MV-4-11 (cell line): ENCODE measurements at places on chromosomes 4 and X.

DNA sequence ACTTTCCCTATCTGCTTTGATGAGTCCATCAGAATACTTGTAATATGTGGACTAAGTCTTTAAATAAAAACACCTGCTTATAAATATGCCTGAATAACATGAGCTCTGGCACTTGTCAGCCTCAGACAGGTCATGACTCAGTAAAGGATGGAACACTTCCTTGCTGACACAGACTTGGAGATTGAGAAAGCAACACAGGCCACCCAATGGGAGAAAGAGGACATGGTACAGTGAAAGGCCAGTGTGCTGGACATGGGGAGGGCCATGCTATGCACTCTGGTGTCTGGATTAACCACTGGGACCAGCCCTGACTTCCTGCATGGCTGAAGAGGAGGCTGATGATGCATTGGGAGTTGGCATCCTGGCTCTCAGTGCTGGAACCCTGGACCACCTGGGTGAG lies 149.5 kb downstream of the DHRSX start:
- DNase-seq, result no peak

GRCh38 chr4:11488657-11489452 lies 60.2 kb upstream of the HS3ST1 start:
- DNase-seq, result no peak

GRCh38 chr4:162075726-162076125 lies 88.1 kb downstream of the FSTL5 start:
- DNase-seq, result no peak

GRCh38 chrX:46575991-46576392 lies 2.4 kb downstream of the CHST7 start:
- no peak for DNase-seq

- no peak for DNase-seq
Observed at GRCh38 chr4:73864961-73865360, 4.2 kb upstream of the CXCL1 start.

GRCh38 chr4:68494688-68495087 lies 47.4 kb downstream of the TMPRSS11E start:
- DNase-seq, result peak; percentile 9

DNA sequence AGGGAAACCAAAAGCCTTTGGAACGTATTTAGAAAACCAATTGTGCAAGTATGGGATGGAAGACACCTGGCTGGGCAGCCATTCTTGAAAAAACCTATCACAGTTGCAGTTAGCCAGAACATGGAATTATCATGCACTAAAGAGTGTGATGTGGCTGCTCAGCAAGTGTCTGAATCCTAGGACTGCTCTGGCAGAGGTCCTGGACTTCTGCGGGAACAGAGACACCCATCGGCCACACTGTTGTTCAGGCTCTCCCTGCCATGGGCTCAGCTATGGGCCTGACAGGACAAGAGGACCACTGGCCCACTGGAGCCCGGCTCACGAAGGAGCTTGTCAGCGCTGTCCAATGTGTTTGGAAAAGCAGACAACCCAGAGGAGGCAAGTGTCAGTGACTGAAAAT lies 115.7 kb upstream of the GPC4 start:
- DNase-seq, result no peak

GRCh38 chrX:147476008-147476407 lies 435.7 kb upstream of the FMR1 start:
- no peak for DNase-seq

DNA sequence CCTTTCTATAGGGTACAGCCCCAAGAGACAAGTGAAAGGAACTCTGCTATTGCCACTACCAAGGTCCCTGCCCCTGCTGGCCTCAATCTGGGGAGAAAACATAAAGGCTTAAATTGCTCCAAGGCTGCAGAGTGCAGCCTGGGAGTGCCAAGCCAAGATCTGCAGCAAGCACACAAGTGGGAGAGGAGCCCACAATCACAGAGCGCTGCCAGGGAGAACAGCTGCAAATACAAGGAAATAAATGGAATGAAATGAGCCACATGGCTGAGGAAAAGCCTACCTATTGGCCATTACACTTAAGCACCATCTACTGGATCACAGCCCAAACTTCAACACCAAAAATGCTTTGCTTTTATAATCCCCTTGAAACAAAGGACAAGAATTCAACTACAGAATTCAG lies 582.4 kb downstream of the FAM133A start:
- DNase-seq, result no peak

DNA sequence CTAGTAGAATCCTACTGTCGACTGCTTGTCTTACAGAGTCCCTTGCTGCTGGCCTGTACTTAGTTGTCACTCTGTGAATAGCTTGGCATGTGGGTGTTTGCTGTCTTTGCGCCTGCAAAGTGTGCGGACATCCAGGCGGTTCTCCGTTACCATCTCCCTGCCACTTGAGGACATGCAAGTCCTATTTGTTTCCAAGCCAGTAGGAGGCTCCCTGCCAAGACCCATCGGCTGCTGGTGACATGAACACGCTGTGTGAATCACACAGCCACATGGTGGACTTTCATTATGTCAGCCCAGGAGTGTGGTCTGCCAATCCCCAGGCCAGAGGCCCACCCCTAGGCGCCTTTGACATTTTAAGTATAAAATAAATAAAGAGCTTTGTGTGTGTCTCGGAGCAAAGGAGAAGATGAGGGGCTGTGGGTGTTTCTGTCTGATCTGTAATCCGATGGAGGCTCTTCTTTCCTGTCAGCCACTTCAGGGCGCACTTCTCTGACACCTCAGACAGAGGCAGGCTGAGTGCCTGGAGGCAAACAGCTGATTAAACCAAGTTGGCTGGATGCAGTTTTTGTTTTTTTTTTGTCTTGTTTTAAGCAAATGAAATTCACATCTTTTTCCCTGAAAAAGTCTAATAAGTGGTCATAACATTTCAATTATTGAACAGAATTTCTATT lies 51.5 kb downstream of the ALPK1 start:
- peak; percentile 35 for DNase-seq

GRCh38 chr4:186819342-186820086 lies 95.9 kb upstream of the FAT1 start:
- DNase-seq, result peak; percentile 74

- no peak for DNase-seq
Observed at GRCh38 chr4:83212041-83212851, 72.4 kb downstream of the COQ2 start.

GRCh38 chr4:6009452-6009851 lies 8.8 kb downstream of the C4orf50 start:
- DNase-seq, result no peak

- DNase-seq, result no peak
Observed at GRCh38 chrX:8815460-8816065, 14.4 kb upstream of the FAM9A start.

DNA sequence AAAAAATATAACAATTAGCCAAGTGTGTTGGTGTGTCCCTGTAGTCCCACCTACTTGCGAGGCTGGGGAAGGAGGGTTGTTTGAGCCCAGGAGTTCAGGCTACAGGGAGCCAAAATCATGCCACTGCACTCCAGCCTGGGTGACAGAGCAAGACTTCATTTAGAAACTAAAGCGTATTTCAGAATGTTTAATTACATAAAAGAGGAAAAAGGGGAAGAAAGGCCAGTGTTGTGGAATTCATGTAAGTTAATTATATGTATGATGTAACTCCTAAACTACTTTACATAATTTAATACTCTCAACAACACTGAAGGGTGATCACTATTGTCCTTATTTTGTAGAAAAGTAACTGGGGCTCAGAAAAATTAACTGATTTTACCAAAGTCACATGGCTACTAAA lies 67.2 kb upstream of the HOPX start:
- peak; percentile 37 for DNase-seq

DNA sequence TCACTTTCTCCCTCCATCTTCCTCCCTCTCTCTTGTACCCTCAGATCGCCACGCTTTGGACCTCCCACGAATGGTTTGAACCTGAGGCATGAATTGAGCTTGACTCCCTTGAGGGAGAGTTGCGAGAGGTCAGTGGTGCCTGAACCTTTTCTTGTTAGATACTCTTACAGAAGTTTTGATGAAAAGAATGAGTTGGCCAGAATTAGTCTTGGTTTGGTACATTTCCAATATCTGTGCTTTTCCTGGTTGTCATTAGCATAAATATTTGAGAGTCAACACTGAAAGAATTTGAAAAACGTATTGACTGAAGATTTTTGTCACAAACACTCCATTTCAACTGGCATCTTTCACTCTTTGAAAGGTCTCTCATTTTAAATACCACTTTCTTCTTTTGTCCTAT lies 510.6 kb upstream of the DIPK2B start:
- no peak for DNase-seq

DNA sequence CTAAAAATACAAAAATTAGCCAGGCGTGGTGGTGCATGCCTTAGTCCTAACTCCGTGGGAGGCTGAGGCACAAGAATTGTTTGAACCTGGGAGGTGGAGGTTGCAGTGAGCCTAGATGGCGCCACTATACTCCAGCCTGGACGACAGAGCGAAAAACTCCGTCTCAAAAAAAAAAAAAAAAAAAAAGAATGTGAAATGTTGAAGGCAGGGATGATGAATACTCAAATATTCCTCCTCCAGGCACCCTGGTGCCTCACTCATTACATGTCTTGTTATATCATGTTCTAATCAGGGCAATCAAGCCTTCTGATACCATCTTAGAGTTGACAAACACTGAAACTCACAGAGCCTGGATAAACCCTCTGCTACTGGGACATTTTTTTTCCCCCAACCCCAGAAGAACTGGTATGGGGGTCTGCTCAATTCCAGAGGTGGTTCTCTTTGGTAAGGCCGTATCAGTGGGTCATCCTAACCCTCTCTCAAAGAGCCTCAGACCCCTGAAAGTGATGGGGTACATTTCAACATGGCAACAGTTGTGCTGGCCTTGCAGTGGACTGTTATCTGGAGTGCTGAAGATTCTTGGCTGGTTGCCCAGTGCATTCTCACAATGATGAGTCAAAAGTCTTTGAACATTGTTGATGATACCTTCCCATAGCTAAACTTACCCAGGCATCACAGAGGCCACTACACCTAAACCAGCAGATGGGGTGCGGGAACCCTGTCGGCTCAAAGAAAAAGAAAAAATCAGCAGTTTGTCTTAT lies 2.4 kb upstream of the SH3KBP1 start:
- DNase-seq, result no peak

GRCh38 chrX:49876750-49877149 lies 2.5 kb upstream of the USP27X start:
- DNase-seq, result no peak

GRCh38 chrX:151153086-151153485 lies 23.3 kb upstream of the GPR50 start:
- DNase-seq, result no peak

GRCh38 chr4:163922302-163922701 lies 427.8 kb downstream of the TMA16 start:
- DNase-seq, result no peak

- no peak for DNase-seq
Observed at GRCh38 chr4:54719378-54719777, 61.6 kb downstream of the KIT start.

DNA sequence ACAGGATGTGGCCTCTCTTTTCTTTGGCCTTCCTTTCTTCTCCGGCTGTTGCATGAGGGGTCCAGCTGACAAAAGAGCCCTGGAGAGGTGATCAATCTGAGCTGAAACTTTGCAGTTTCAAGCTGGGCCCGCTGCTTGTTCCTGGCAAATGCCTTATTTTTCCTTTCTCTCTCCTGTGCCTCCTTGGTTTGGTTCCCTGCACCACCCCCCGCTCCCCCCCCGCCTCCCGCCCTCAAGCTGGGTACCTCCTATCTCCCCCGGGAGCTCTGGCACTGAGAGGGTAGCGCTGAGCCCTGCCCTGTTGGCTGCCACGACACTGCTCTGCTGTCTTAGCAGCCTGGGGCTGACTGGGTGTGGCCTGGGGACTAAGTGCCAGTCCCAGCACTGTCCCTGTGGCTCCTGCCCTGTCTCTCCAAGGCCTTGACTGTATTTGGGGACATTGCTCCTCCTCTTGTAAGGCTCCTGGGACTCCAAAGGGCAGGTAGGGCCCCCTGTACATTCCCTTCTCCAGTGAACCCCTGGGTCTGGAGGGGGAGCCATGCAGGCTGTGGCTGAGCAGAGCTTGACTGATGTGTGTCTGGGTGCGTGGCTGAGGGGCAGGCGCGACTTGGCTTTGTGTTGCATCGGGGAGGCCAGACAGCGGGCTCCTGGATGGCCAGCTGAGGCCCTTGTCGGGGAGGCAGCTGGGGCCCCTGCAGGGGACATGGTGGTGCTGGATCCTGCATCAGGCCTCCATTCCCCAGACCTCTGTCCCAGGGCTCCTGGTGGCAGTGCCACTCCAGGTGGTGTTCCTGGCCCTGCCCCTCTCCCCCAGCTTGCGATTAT lies 1.1 kb downstream of the PLXNA3 start:
- DNase-seq, result no peak

GRCh38 chr4:185914583-185915199 lies 102.7 kb upstream of the SORBS2 start:
- no peak for DNase-seq

DNA sequence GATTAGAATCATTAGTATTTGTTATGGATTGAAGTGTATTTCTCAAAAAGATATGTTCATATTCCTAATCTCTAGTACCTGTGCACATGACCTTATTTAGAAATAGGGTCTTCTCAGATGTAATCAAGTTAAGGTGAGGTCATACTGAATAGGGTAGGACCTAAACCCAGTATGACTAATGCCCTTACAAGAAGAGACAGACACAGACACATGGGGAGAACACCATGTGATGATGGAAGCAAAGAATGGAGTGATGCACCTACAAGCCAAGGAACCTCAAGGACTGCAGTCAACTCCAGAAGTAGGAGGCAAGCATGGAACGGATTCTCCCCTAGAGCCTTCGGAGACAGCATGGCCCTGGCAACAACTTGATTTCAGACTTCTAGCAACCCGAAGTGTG lies 31.4 kb downstream of the OTUD4 start:
- DNase-seq, result no peak

- DNase-seq, result no peak
Observed at GRCh38 chr4:174213731-174214100, 69.8 kb downstream of the FBXO8 start.

GRCh38 chrX:136768469-136769084 lies 12.2 kb downstream of the ARHGEF6 start:
- peak; percentile 89 for DNase-seq

DNA sequence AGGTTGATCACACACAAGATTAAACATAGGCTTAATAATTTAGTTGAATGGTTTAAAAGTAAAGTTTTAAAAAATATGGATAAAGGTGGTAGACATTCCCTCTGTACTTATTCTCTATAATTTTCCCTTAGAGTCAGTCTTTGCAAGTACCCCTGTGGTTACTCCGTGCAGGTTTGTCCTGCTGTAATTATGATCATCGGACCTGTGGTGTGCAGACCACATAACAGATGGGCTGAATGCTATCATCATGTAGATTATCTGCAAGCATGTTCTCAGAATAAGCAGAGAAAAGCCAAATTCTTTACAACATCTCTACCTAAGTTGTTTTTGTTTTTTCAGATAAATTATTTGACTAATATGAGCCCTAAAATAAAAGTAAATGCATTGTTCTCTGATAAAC lies 146.8 kb downstream of the FSTL5 start:
- no peak for DNase-seq

DNA sequence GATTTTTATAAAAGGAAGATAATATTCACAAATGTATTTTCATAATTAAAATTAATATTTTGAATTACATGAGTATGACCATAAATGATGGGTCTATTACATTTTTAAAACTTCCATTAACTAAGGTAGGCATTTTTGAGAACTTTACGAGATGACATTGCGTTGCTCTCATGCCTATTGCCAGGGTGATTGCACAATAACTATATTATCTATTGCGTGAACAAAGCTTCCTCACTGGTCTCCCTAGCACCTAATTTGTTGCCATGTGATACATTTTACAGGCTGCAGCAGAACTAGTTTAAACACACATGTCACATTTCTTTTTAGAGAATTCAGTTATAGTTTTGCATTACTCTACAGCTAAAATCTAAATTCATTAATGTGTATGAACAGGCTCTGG lies 289.7 kb upstream of the GRID2 start:
- DNase-seq, result peak; percentile 0
